Right hindlimb (tissue), 1 donor: ENCODE measurements at places on chromosomes 7 and 10.

GRCh38 chr7:43311694-43312093 is 199.2 kb downstream of the HECW1 start:
- DNase-seq = no peak

GRCh38 chr7:155574556-155575290 is 28.4 kb upstream of the CNPY1 start:
- no peak for DNase-seq

DNA sequence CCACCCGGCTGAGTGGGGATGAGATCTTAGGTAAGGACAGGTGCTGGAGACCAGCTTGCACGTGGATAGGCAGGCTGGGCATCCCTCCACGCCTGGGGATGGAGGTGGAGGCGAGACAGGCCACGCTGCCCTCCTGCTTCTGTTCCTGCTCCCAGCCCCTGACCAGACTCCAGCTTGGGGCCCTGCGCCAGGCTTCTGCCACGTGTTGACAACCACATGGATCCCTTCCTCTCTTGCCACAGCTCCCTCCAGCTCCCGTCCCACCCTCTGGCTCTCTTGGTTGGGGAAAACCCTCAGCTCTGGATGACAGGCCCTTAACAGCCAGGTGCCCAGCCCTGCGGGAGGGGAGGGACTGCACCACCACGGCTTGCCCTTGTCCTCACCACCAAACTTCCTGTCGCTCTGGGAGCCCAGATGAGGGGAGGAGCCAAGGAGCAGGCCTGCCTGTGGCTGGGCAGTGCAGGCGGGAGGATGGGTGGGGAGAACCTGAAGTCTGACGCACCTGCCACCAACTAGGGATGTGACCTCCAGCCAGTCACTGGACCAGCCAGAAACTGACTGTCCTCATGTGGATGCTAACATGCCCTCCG is 36.0 kb downstream of the KCNH2 start:
- no peak for DNase-seq

DNA sequence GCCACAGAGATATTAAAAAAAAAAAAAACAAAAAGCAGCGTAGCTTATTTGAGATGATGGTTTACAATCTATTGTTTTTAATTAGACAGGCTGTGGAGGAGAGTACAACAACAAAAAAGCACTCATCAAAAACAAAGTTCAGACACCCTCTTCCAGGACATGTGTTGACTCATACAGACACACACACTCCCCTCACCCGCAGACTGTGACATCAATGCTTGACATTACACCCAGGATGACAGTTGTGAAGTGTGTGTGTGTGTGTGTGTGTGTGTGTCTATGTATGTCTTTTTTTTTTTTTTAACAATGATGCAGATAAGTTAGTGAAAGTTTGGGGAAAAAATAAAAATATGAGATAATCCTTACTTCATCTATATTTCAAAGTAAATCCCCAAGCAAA is 303.6 kb downstream of the GPAM start:
- no peak for DNase-seq

GRCh38 chr10:88848499-88848898 is 3.1 kb downstream of the ANKRD22 start:
- DNase-seq = no peak

GRCh38 chr10:46311501-46311951 is 24.7 kb downstream of the ANTXRL start:
- no peak for DNase-seq

DNA sequence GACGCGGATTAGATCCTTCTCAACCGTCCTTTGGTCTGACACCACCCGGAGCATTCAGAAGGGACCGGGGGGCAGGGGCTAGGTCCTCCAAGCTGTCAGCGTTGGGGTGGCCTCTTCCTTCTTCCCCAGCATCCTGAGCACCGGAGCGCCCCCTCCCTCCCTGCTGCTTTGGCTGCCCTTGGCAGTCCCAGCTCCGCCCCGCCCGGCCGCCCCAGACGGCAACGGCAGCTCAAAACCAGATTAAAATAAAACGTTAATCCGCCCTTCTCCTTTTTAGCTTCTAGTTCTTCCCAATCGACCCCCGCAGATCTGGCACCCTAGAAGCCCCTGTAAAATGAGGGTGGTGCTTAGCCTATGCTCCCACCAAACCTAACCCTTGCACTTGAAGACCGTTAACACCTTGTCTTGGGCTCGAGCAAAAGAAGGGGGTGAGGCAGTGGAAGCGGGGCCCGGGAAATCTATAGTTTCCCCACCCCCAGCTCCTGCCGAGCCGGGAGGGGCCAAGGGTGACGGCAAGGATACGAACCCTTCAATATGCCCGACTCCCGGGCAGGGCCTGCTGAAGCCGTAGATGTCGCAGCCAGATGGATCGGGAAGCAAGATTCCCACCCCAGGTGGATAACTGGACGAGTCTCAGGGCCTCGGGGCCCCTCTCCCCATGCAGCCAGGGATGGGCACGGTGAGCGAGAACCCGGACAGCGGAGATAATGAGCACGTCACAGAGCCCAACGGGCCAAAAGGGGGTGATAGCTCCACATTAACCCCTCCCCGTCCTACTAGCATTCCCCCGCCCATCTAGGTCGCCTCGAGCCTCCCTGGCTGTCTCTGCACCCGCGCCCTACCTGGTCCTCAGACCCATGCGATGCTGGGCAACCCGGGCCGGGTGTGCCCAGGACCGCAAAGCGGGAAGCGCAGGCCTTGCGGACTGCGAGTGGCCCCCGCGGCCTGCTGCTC is 169.7 kb downstream of the NRF1 start:
- DNase-seq = no peak

GRCh38 chr7:142784716-142785115 is 13.9 kb downstream of the PRSS2 start:
- DNase-seq = no peak

DNA sequence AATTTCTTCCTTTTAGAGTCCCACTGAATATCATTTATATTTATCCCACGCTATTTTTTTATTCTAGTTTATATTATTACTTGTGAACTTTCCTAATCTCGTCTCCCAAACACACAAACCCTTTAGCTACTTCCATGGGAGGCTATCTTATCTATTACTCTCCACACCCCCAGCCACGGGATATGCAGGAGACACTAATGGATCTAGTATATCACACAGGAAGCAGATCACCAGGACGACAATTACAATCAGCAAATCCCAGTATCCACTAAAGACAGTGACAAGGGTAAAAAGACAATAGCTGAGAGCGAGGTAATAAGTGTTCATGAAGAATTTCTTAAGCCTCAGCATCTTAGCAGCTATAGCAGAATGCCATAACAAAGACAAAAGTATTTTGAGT is 3.8 kb upstream of the AKR1E2 start:
- no peak for DNase-seq

GRCh38 chr10:32940321-32941301 is 17.4 kb downstream of the ITGB1 start:
- DNase-seq = no peak

- DNase-seq = no peak
Observed at GRCh38 chr7:17062151-17063044, 180.6 kb upstream of the AGR3 start.

DNA sequence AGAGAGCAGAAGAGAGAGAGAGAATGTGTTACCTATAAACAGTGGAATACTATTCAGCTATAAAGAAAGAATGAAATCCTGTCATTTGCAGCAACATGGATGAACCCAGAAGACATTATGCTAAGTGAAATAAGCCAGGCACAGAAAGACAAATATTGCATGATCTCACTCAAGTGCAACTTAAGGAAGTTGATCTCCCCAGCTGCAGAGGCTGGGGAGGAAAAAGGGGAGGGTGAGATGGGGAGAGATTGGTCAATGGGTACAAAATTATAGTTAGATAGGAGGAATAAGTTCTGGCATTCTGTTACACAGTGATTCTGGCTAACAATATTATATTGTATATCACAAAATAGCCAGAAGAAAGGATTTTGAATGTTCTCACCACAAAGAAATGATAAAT is 11.2 kb upstream of the JAZF1 start:
- no peak for DNase-seq

DNA sequence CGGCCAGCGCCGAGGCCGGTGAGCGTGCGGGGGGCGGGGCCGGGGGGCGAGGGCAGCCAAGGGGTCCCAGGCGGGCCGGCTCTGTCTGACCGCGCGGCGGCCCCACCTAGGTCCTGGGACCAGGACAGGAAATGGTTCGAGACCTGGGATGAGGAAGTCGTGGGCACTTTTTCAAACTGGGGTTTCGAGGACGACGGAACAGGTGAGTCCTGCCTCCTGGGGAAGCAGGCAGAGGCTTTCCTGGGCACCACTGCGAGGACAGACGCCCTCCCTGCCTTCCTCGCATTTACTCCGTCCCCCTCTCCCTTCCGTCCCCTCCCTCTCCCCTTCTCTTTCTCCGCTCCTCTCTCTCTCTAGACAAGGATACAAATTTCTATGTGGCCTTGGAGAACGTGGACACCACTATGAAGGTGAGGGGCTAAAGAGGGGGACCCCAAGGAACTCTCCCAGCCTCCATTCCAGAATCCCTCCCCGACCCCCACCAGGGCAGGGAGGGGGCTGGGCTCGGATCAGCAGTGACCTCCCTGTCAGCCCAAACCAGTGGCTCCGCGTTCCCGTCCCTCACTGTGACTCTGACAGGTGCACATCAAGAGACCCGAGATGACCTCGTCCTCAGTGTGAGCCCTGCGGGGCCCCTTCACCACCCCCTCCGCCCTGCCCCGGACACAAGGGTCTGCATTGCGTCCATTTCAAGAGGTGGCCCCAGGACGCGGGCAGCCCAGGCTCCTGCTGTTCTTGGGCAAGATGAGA is 2.6 kb upstream of the MUC12 start:
- no peak for DNase-seq

GRCh38 chr10:1100691-1101368 is 44.6 kb downstream of the WDR37 start:
- DNase-seq = no peak

DNA sequence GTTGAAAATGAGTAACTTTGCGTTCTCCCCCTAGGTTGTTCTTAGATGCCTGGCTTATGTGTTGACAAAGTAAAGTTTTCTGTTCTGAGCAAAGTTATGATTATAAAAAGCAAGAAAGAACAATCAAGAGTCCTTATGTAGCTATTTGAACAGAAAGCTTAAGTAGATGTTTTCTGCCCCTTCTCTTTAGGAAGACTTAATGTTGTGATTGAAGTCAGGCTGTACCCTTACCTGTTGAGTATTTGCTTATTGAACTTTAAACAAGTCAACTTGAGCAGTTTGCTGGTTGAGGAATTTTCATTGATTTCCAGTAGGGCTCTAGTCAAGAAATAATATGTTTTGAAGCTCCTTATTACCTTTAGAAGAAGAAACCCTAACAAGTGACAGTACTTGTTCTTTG is 33.9 kb upstream of the VDAC2 start:
- no peak for DNase-seq

- DNase-seq = no peak
Observed at GRCh38 chr7:137850571-137850970, 3.8 kb upstream of the DGKI start.

DNA sequence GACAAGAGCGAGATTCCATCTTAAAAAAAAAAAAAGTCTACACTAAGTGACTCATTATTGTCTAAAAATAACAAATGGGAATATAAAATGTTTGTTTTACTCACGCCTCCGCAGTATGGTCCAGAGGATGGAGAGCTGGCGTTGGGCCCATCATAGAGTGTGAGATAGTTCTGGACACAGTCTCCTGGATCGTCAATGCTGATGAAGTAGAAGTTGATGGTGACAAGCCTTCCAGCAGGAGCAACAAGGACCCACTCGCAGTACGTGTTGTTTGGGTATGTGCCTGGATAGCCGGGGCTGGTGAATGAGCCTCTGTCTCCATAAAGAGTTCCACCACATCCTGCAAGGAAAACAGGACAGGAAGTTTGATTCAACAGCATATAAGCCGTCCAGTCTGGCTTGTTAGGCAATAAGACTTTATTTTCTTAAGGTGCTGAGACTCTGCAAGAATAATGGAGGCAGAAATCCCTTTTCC is 11.5 kb upstream of the RSU1 start:
- DNase-seq = peak; percentile 34
